ENCODE measurements at places on chromosomes 2 and 18.

DNA sequence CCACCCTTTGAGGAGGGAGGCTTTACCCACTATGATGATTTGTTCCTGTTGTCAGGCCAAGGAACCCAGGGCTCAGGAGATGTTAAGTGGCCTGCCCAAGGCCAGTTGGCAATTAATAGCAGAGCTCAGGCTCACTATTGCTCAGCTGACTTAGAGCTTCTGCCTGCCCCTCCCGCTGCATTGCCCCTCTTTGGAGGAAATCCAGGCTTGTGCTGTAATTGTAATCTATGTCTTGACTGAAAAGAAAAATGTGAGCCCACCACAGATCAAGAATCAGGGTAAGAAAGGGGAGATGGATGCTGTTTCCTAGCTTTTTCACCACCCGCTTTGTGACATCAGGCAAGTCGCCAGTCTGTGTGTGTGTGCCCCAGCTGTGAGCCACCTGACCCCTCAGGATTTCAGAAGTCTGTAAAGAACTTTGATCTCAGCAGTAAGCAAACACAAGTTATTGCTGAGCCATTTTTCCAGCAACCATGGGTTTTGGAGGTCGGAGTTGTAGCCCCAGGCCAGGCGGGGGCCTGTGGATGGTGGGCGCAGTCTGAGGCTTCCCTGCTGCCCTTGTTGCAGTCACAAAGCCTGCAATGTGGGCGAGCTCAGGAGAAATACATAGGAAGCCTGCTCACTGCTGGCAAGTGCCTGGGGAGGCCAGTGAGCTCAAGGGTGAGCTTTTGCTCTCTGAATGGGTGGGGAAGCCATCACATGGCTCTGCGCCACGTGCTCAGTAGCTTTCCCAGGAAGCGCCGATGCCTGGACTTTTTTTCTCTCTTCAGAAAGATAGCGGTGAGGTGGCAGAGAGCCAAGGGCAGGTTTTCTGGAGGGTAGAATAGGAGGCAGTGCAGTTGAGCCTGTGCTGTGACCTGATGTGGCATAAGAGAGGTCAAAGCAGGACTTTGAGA, 6.1 kb downstream of the CABLES1 start:
- DNase-seq, result no peak

DNA sequence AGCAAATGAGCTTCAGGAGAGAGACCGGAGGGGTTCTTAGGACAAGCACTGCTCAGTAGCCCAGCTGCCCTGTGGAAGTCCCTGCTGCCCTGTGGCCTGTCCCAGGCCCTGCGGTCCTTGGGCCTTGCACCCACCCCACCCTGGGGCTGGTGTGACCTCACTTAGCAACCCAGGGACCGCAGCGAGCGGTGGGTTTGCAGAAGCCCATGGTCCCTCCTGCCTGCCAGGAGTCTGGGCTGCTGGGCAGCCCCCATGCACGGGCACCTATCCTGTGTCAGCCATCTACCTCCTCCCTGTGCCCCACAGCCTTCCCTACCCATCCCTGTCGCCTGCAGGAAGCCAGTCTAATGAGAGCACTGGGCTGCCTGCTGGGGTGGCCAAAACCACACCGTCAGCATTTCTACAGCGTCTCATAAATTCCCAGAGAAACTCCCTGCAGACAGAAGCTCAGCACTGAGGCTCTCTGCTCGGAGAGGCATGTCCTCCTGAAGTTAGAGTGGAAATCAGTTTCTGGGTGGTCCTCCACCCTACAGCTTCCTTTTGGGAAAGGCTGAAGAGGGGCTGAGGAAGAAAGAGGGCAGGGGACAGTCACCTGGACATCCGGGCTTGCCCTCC, 231.1 kb upstream of the HS6ST1 start:
- no peak for DNase-seq

GRCh38 chr2:26556309-26557243, 78.7 kb upstream of the OTOF start:
- no peak for DNase-seq

- DNase-seq, result no peak
These were observed 186.4 kb upstream of the SLC39A10 start for GRCh38 chr2:195470622-195471021.

DNA sequence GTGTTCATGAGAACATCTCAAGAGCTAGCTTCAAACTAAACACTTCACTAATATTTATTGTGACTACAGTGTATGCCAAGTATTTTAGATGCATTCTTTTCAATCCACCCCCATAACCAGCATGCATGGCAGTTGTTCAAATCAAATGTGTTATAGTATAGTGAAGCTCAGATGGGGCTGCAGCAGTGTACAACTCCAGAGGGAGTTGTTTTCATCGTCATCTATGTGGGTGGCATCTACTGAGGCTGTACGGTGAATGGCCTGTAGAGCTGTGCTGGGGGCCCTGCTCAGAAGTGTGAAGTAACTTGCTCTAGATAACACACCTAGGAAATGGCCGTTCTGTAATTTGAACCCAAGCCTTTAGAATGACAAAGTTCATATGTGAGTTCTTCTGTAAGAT, 71.8 kb upstream of the LRATD1 start:
- DNase-seq, result no peak

DNA sequence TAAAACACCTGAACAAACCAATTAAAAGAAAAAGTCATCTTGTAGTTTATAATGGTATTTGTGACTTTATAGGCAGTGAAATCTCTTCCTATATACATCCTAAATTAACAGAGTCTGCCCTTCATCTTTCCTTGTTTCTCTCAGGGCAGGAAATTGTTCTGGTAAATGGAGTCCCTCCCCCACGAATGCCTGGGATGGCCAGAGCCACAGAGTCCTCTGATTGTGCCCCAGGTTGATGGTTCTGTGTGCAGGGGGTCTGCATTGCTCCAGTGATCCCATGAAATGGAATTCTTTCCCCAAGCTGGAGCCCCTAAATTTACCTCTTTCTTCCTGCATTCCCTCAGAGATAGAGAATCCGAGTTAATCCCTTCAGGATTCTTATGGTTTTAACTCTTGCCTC, 155.5 kb downstream of the MTX2 start:
- DNase-seq, result no peak

GRCh38 chr18:48582946-48583345, 44.1 kb downstream of the CTIF start:
- DNase-seq, result no peak

GRCh38 chr2:9110346-9110884, 96.2 kb upstream of the ASAP2 start:
- DNase-seq, result no peak

DNA sequence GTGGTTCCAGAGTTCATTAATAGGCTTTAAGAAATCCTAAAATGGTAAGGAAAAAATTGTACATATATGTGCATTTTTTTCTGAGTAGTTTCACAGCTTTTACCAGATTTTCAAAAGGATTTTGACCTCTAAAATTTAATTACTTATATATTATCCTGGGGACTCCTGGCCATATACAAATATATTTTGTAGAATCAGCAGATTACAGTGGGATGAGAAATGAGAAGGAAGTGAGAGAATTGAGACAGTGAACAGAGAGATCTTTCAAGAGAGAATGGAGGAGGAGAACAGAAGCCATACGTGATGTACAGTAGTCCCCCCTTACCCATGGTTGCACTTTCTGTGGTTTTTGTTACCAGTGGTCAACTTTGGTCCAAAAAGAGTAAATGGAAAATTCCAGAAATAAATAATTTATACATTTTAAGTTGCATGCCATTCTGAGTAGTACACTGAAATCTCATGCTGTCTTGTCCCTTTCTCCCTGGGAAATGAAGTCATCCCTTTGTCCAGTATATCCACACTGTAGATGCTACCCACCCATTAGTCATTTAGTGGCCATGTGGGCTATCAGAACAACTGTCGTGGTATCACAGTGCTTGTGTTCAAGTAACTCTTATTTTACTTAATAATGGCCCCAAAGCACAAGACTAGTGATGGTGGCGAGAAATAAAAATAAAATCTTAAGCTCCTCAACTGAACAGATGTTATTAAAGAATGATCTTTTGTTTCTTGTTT, 130.4 kb upstream of the MYO3B start:
- no peak for DNase-seq

DNA sequence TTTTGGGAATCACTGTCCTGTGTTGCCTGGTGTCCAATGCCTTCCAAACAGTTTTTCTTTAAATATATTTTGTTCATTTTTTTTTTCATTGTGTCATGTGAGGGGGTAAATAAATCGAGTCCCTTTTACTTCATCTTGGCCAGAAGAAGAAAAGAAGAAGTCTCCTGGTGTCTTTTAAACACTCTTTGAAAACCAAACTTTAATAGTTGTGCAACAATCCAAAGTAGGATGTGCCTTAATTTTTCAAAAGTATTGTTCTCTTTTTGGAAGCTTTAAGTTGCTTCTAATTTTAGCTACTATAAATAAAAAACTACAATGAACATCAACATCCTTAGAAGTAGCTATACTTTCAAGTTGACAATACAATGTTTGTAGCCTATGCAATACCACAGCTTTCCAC, 154.9 kb downstream of the ATAD2B start:
- no peak for DNase-seq

DNA sequence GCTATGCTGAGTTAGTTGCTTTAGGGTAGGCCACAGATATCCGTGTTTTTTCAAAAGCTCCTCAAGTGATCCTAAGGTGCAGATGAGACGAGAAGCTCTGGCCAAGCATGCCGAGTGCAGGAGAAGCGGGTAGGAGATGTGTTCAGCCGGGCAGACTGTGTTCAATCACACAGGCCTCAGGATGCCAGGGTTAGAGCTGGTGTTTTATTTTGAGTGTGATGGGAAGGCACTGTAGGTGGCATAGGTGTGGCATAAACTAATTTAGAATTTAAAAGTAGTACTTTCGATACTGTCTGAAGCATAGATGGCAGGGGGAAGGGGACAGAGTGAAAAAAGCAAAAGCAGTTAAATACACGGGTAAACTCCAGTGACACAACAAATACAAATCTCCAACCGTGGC, 30.9 kb downstream of the DPP4 start:
- DNase-seq, result no peak

- DNase-seq, result no peak
These were observed 40.8 kb downstream of the WDR35 start for GRCh38 chr2:19949071-19949470.

DNA sequence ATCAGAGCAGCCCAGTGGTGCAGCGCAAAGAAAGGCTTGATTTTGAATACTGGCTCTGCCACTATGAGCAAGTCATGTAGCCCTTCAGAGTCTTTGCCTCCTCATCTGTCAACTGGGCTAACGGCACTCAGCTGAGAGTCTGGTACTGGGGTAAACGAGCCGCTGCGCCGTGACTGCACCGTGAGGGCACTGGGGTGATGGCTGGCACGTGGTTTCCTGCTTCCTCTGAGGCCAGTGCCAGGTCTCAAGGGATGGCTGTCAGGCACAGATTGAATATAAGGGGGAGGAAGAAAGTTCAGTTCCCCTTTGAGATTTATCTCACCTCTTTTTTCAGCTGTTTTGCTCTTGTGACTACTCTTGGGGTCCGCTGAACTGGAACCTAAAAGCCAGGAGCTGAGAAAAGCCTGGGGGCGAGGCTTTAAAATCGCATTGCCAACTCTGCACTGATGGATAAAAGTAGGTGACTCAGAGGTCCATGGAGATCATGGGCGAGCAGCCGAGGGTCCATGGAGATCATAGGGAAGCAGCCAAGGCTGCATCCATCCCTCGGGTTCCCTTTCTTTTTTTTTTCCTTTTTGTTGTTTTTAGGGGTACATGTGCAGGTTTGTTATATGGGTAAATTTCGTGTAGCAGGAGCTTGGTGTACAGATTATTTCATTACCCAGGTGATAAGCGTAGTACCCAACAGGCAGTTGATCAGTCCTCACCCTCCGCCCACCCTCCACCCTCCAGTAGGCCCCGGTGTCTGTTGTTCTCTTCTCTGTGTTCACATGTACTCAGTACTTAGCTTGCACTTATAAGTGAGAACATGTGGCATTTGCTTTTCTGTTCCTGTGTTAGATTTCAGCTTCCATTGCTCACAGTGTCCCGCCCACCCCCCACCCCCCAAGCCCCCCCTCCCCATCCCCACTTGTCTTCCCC, 114.3 kb downstream of the SPP2 start:
- DNase-seq, result no peak

DNA sequence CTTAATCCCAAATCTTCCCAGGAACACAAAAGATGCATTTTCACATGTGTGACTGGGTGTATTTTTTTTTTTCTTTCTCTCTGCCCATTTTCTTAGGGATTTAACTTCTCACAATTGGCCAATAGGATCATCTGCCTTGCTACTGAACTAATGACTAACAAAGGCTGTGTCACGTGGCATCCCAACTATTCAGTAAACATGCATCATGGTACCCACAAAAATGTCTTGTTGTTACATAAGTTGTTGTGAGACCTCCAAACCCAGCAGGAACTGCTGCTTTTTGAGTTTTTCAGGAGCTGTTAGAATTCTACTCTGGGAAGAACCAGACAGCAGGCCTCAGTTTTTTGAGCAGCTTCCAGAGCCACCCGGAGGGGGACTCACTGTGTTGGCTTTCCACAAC, 31.9 kb downstream of the GAD1 start:
- no peak for DNase-seq

GRCh38 chr2:221125691-221126090, 446.4 kb downstream of the EPHA4 start:
- DNase-seq, result no peak

- no peak for DNase-seq
These were observed 43.6 kb downstream of the TSPYL6 start for GRCh38 chr2:54212456-54212855.

DNA sequence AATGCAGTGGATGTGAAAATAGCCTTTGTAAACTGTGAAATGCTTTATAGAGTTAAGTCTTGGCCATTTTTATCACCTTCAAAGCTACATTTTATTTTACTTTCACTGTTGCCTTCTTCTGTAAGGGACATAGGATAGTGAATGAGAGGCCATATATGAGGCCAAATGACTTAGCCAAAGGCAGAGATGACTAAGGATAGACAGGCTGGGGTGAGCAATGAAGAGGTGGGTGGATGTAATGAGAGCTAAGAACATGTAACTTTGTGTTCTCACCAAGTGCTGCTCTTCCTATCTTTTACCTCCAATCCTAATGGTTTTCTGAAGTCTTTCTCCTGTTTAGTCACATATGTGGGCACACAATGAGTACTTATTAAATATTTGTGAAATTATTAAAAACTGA, 101.9 kb downstream of the MBD5 start:
- DNase-seq, result no peak

DNA sequence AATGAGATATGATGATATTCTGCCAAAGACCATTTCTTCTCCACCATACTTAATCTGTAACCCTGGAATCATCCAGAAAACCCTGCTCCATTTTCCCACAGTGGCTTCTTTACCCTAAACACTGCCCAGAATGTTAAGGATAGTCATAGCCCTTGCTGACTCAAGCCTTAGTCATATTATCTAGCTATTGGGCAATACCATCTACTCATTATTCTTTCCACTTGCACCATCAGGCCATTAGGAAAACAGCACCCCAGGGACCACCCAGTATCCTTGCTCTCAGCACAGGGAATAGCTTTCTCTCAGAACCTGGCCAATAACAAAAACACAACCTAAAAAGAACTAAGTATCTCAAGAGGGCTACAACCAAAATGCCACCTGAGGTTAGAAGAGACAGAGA, 445.7 kb upstream of the SLC14A2 start:
- no peak for DNase-seq

DNA sequence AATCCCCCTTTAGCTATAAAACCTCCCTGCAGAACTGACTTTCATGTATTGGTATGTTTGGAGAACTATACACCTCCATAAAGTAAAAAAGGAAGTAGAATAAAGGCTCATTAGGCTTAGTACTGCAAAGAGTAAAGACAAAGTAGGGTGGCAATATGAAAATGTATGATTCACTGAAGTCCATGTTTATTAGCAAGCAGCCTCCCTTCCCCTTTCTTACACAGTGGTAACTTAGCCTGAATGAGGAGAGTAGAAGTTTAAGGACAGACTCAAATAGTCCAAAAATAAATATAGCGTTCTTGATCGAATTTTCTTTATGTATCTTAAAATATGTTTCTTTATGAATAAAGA, 1.5 kb downstream of the ZNF804A start:
- no peak for DNase-seq

- no peak for DNase-seq
These were observed 88.4 kb downstream of the DSEL start for GRCh38 chr18:67428158-67428557.
